ENCODE measurements at places on chromosomes 16 and 17.

- DNase-seq = no peak
These were observed 800.6 kb upstream of the SOX9 start for GRCh38 chr17:71320009-71320796.

DNA sequence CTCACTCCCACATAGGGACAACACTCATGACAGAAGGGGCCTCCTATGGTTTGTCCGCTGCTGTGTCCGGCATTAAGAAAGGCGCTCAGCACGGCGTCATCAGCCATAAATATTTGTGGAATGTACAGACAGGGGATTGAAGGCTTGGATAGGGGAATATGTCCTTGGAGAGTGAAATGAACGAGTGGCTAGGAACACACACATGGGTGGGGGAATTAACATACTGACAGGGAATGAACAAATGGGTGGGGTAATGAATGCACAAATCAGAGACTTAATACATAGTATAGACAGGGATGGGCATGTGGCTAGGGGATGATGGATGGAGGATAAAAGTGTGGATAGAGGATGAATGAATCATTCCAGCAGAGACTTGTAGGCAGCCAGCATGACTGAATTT, 154.0 kb upstream of the HSBP1 start:
- DNase-seq = no peak

GRCh38 chr16:89922884-89923639, at the start of gene TUBB3:
Gene TUBB3, plus strand, starts transcription at chr16:89923342. Its CDS starts 60 bp downstream, at chr16:89923402.
- peak; percentile 30 for DNase-seq

DNA sequence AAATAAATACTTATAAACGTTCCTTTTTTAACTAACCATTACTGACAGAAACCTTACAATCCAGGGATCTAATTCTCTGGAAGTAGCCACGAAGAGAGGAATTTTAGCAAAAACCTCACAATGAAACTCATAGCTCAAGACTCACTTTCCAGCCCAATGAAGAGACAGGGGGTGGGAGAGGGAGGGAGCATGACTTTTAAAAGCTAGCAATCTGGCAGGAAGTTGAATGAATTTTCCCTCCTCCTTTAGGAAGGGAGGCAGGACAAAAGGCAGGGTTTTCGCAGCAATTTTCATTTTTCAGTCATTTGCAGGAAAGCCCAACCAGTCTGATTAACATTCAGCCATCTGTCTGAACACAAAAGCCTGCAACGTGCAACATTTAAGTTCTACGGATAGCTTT, 381.5 kb upstream of the PSMD7 start:
- no peak for DNase-seq

DNA sequence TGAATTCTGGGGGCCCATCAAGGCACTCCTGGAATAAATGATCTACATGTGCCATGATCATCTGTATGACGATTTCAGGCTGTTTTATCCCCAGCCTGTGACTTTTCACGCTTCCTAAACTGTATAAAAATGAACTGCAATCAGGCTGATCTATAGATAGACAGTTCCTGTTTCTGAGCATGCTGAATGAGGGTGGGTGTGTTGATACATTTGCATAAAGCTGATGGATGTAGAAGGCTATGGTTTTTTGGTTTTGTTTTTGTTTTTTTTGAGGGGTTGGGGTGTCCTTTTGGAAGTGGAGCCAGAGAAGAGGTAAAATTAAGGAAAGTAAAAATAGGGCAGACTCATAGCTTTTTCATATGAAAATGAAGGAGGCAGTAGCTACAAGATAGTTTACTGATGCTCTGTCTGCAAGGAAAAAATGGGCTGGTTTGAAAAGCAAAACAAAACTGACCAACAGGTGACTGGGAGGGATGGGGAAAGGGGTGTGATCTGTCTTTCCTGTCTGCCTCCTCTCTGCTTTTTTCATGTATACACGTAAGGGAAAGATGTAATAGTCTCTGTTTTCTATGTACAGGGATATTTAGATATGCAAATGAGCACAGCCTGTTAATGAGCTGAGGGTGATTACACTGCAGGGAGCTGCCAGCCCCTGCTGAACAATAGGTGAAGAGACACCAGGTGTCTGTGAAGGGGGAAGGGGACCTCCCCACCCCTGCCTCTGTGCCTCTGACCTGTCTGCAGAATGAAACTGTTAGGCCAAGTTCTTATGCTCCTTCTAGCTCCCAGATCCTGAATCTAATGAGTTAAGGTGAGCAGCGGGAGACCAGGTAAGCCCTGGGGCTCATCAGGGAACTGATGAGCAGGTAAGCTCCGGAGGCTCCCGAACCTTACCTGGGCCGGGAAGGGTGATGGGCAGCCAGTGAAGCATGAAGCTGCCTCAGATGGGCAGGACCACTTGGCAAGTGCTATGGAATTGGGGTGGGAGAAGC, 46.6 kb upstream of the LYRM9 start:
- no peak for DNase-seq

- DNase-seq = no peak
These were observed 11.5 kb downstream of the TAC4 start for GRCh38 chr17:49836111-49837030.

DNA sequence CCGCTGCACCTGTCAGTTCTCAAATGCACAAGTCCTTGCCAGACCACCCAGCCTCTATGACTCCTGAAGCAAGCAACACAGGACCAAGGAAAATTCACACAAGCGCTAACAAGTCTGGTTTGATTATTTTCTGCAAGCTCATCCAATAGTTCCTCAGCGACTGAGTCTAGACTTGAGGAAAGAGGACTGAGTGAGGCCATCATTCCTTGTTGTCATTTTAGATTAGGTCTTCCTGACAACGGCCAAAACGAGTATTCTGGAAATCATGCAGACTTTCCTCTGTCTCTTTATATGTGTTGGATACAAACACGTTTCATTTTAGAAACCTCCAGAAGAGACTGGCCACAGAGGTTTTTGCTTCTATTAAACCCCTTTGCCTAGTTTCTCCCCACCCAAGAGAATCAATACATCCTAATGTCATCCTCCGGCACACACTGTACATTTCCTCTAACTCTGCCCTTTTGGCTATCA, 561 bp downstream of the CCDC47 start:
- no peak for DNase-seq

- DNase-seq = no peak
These were observed 57.4 kb downstream of the HS3ST3A1 start for GRCh38 chr17:13544292-13544691.

DNA sequence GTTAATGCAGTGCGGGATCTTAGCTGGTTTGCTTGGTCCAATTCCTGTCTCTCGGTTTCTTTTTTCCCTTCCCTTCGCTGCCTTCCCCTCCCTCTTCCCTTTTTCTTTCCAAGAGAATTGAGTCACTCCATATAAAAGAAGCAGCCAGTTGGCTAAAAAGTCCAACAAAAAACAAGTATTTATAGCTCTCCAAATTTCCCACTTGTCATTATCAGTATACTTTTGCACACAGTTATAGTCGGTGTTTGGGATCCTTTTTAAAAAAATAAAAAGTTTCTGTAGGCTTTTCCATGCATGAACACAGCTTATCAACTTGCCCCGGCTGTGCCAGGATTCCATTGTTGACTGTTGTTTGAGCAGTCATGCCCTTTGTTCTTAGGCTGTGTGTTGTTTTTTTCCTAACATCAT, 24.9 kb downstream of the HMOX2 start:
- DNase-seq = no peak

DNA sequence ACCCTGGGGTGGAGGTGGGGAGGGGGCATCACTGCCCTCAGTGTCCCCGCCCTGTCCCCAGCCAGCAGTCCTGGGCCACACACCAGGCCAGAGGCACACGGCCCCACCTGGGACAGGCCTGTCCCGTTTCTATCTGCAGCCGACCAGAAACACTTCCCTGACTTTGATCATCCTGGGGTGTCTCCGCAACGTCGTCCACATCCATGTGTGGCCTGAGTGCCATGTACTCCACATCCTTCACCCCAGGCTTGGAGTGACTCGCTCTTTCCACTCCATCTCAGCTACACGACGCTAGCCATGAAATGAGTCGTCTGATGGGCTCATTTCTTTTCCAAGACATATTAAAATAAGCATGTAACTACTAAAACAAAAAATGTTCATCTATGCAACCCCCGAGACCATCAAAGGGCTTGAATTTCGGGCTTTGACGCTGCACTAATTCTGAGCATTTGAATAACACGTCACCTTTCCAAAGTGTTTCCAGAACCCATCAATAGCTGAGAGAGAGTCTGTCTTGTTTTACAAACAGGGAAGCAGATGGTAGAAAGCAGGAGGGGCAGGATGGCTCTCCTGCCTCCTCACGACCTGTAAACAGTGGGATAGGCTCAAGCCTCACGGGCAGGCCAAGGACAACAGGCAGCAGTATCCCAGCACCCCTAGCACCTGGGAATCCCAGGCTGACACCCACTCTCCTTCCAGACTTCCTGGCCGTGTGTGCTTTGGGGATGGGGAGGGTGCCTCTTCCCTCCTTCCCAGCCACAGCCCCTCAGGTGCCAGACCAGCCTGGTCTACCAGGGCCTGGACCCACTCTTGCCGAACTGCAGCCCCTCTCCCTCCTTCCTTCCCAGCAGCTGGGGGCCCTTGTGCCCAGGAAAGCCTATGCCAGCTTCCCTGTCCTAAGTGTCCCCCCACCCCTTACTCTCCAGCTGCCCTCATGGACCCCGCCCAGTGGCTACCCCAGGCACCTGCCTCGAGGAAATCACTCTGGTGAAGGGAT, 20.0 kb upstream of the RASD1 start:
- peak; percentile 28 for DNase-seq

DNA sequence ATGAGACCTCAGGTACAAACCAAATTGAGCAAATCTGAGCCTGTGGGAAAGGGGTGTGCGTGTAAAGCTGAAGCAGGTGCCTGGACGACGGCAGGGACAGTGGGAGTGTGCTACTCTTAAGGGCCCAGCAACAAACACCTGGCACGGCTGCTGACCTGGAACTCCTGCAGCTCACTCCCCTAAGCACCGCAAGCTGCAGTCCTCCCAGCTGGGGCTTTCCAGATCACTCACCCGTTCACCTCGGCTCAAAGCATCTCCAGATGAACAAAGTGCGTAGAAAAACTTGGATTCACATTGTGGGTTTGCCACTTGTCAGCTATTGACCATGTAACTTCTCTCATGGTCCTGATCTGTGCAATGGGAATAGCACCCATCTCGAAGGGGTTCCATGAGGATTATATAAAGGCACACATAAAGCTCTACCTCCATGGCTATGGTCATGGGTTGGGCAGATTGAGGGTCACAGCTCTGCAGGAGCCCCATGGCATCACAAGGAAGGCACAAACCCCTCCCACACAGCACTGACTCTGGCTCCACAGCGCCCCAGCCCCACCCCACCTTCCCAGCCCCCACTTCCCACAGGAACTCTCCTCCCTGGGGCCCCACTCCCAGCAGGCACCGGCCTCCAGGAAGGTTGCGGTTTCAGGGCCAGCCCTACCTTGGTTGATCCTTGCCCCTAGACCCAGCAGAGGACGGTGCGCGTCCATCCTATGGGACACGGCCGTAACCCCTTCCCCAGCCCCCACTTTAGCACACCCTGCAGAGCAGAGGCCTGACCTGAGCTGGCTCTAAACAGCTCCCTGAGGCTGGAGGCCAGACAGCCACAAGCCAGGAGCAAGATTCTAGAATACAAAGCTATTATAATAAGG, 21.9 kb downstream of the ST3GAL2 start:
- DNase-seq = no peak

DNA sequence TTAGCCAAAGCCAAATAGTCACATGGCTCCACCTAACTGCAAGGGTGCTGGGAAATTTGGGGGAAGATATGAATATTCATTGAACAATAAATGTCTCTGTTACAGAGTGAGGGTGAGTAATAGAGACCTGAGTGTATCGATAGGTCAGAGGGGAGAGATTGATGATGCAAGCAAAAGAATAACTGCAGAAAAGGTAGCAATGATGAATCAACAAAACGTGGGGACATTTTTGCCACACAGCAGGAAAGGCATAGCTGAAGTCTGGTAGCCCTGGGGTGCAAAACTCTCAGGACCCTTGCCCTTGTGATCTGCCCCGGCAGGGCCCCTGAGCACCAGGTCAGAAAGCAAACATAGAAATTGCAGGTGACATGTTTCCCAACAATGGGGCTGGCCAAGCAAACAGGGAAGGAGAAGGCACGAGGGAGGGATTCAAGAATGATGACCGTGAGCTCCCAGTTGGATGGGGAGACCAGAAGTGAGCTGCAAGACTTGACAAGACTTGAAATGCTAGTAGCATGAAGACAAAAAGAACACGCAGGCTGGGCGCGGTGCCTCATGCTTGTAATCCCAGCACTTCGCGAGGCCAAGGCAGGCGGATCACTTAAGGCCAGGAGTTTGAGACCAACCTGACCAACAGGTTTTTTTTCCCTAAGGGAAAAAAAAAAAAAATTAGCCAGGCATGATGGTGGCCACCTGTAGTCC, 12.7 kb upstream of the HERPUD1 start:
- DNase-seq = no peak

DNA sequence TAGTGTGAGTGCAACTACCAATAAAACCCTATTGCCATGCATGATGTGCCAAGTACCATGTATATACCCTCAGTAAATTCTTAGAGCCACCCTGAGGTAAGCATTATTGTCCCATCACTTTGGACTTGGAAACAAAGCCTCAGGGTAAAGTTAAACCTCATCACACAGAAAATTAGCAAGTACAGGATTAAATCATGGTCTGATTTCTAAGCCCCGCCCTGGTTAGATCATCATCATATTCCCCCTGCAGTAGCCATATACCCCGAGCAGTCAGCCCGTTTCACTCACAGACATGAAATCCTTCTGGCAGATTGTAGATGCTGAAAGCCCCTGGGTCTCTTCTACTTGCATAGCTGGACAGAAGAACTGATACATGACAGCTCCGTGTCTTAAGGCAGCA, 4.8 kb downstream of the ZP2 start:
- no peak for DNase-seq

GRCh38 chr17:35816723-35817122, 7.4 kb downstream of the TAF15 start:
- no peak for DNase-seq

GRCh38 chr16:25340973-25341372, 83.3 kb upstream of the ZKSCAN2 start:
- no peak for DNase-seq

DNA sequence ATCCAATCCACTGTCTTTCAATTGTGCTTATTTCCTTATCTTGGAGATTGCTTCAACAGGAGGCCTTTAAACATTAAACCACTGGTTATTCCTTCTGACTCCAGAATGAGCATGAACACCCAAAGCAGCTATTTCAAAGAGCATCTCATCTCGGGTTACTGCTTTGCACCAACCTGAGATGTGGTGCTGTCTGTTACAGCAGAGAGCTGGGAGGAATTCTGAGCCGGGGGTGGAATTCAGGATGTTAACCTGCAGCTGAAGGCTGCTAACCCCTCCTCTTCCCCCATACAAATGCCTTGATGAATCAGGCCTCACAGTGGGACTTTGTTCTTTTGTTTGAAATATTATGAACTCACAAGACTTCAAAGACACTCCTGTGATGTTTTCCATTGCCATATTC, 113.1 kb downstream of the SHISA9 start:
- no peak for DNase-seq

DNA sequence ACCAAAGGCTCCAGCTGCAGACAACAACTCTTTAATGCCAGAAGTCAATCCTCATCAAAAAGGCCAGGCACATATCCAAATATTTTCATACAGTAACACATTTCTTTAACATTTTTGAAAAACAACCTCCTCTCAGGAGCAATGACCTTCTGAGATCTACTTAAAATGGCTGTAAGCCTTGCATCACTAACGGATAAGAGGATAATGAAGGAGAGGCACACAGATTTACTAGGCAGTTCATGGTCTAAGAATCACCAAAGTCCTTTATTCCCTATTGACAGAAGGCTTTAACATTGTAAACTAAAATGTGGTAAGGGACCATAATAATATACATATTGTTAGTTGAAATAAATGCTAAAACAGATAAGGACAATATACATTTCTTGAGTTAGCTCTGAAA, 114.7 kb downstream of the USP32 start:
- no peak for DNase-seq
